ENCODE measurements at places on chromosomes 11 and 22. TPM values are rescaled to one million over a fixed set of nuclear protein-coding genes. Genes with fewer than 3 reads are reported as not detected.

The OR52B4 gene
- not detected for total RNA-seq

The RTN4RL2 gene
- not detected for total RNA-seq

The STK33 gene
- total RNA-seq, result 0.78 TPM

The RFPL1 gene
- not detected for total RNA-seq

The MN1 gene
- total RNA-seq, result 14.7 TPM

The INCENP gene
- total RNA-seq, result 15.7 TPM

The EHF gene
- total RNA-seq, result under 0.01 TPM

The MMP27 gene
- not detected for total RNA-seq

The TSPAN18 gene
- total RNA-seq, result 0.52 TPM

The OR51B4 gene
- not detected for total RNA-seq

The PRAME gene
- total RNA-seq, result 0.43 TPM

The MFRP gene
- total RNA-seq, result not detected

The TSSK2 gene
- not detected for total RNA-seq

The CEND1 gene
- total RNA-seq, result 0.32 TPM

The KRTAP5-1 gene
- total RNA-seq, result not detected

The C22orf23 gene
- 0.43 TPM for total RNA-seq

The TCN2 gene
- total RNA-seq, result 5.5 TPM

The PACSIN3 gene
- 38.9 TPM for total RNA-seq

The APOL3 gene
- total RNA-seq, result 37.0 TPM

The DNAJB7 gene
- not detected for total RNA-seq

The POU2F3 gene
- total RNA-seq, result 0.13 TPM

The MRGPRF gene
- 26.2 TPM for total RNA-seq

The SERPINH1 gene
- total RNA-seq, result 954 TPM

The SCN4B gene
- 0.52 TPM for total RNA-seq

The RASGRP2 gene
- total RNA-seq, result not detected

The LMNTD2 gene
- 0.32 TPM for total RNA-seq

The MYRF gene
- under 0.01 TPM for total RNA-seq

The TEX12 gene
- total RNA-seq, result 0.65 TPM

The OR8A1 gene
- not detected for total RNA-seq

The NRIP3 gene
- total RNA-seq, result 10.2 TPM

The C11orf21 gene
- 0.43 TPM for total RNA-seq

The ACRV1 gene
- total RNA-seq, result 0.11 TPM

The KRTAP5-7 gene
- 0.13 TPM for total RNA-seq

The C2CD2L gene
- total RNA-seq, result 2.6 TPM

The SCGB2A2 gene
- not detected for total RNA-seq
